ENCODE measurements at places on chromosomes 3 and 15.

- peak; percentile 37 for DNase-seq
These were observed 173.3 kb downstream of the PDZRN3 start for GRCh38 chr3:73451301-73451944.

DNA sequence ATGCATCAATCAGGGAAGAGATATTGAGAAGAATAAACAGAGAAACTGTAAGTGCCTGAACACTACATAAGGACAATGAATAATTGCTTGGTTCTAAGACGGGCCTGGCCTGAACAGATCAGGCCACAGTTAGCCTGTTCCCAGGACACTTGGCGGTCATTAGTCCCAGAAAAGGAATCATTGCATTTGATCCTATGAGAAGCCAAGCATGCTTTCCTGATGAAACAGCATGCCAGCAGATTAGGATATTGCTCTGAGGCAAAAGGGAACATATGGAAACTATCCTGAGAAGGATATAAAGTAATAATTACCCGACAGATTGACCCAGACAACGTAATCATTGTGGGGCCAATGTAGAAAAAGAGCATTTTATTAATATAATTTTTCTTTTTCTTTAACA lies 51.9 kb downstream of the STRIT1 start:
- DNase-seq = no peak

- DNase-seq = no peak
These were observed 28.6 kb downstream of the PLD1 start for GRCh38 chr3:171781711-171782127.

DNA sequence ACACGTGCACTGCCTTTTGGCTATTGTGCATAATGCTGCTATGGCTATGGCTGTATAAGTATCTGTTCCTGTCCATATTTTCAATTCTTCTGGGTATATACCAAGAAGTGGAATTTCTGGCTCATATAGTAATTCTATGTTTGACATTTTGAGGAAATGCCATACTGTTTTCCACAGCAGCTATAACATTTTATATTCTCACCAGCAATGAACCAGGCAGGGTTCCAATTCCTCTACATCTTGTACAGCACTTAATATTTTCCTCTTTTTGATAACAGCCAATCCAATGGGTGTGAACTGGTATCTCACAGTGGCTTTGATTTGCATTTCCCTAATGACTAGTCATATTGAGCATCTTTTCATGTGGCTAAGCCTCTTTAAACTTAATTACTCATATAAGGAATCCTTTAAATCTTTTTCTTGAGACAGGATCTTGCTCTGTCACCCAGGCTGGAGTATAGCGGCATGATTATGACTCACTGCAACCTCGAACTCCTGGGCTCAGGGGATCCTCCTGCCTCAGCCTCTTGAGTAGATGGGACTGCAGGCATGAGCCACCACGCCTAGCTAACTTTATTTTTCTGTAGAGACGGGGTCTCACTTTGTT lies 38.1 kb upstream of the IGDCC4 start:
- no peak for DNase-seq

GRCh38 chr15:77815015-77815414 lies 182.3 kb upstream of the LINGO1 start:
- no peak for DNase-seq

DNA sequence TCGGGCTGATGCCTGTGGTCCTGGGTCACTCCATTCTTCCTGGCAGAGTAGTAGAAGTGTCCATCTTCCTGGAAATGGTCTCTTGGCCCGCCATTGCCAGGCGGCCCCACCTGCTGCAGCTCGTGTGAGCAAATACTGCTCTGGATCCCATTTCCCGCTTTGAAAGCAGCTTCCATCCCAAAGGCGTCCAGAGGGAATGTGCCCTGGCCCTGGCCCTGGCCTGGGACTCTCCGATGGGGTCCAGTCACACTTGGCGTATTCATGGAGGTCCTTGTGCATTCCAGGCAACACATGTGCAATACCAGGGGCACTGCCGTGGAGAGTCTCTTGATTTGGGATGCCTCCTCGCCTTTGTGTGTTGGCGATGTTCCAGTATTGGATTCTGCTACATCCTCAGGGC lies 111.1 kb downstream of the SNRPN start:
- DNase-seq = no peak

DNA sequence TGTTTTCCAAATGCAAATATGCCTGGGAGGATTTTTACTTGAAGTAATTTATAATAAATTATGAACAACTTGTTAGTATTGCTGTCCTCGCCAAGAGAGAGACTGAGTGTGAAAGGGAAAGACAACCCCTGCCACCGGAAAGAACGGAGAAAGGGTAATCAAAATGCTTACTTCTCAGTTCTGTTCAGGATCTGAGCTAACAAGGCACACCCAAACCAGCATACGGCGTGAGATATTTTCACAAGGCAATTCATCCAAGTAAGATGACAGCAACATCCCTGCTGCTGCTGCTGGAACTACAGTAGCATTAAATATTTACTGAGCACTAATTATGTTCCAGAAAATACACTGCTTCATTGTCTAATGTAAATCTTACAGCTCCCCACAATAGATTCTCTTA lies 96.1 kb downstream of the KBTBD8 start:
- DNase-seq = no peak

DNA sequence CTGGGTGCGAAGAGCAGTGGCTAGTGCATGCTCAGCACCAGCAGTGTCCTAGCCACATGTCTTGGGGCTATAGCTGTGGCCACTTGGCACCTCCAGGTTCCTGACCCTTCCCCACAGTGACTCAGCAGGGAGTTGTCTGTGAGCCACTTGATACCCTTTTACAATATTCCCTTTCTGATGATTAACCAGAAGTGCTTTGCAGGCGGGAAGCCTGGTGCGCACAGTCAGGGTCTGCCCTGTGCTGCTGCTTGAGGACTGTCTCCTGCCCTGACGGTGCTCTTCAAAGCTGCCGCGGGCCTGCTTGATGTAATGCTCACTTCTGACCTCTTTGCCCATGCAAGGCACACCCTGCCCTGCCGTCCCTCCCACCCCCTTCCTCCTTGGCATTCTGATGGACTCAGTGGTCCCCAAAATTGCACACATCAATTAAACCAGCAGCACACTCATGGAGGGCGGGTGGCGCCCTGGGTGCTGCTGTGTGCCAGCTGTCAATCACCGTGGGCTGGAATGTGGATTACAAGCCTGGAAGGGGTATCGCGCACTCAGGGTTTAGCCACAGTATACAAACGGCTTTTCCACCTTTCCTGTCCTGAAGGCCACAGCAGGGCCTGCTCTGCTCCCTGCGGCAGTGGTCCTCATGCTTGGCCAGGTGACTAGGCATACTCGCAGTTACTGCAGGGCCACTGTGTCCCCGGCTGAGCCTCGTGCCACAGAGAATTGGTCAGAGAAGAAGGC lies 40.9 kb upstream of the PCSK6 start:
- no peak for DNase-seq

- DNase-seq = no peak
These were observed 691.1 kb upstream of the NAALADL2 start for GRCh38 chr3:174168026-174168425.

- DNase-seq = peak; percentile 66
These were observed 122.4 kb downstream of the THSD4 start for GRCh38 chr15:71237456-71238188.

DNA sequence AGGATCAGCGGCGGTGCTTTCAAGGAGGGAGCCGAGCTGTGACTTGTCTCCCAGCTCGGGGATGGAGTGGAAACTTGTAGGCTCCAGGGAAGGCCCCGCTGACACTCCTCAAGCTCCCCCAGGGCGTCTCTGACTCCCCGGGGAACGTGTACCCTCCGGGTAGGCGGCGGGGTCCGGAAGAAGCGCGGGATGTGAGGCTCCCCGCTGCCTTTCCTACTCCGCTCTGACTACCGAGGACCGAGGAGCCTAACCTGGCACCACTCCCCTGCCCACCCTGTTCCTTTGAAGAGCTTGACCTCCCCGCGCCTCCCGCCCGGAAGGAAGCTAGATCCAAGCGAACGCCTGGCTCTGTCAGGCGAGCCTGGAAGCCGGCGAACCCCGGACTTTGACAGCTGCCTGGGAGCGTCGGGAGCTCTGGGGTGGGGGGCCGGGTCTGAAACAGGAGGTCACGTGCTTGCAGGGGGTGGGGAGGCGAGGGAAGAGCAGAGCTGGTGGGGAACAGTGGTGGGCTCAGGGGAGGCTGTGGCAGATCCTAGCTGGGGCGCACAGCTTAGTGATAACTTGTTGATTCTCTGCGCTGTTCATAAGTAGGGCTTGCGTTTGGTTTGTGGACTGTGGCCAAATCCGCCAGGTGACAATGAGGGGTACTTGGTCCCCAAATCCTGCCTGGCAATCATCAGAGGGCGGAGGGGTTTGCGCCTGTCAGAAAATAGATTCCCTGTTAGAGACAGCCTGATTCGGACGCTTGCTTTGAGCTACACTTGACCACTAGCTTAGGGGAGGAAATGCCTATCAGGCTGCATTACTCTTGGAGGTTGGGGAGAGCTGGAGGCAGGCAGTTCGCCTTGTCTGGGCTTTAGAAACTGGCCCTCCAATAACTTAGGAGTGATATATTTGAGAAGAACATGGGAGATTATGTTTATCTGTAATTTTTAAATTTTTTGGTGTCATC lies 1.2 kb downstream of the CLSTN2 start:
- peak; percentile 65 for DNase-seq

GRCh38 chr15:101543026-101543390 lies 53.5 kb upstream of the PCSK6 start:
- DNase-seq = no peak

GRCh38 chr15:42490291-42490670 lies 660 bp downstream of the ZNF106 start:
- DNase-seq = no peak

GRCh38 chr15:81011593-81011992 lies 10.9 kb downstream of the TLNRD1 start:
- no peak for DNase-seq

GRCh38 chr15:90388462-90389380 lies 679 bp downstream of the IQGAP1 start:
- DNase-seq = no peak
